HS-5 (cell line): ENCODE measurements at places on chromosomes 7 and 10.

GRCh38 chr10:1663226-1663625 is 74.1 kb downstream of the ADARB2 start:
- DNase-seq, result no peak

DNA sequence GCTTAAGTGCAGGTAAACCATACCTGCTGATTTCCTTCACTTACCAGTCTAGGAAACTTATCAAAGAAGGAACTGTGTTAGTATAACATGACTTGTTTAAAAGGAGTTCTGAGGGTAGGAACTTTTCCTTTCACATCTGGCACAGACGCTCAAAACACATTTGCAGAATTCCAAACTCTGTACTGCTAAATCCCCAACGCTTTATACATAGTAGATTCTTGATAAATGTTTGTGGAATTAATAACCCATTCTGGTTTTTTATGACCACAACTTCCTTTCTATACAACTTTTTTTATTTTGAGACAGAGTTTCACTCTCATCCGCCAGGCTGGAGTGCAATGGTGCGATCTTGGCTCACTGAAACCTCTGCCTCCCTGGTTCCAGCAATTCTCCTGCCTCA is 7.7 kb upstream of the TRUB1 start:
- no peak for DNase-seq

DNA sequence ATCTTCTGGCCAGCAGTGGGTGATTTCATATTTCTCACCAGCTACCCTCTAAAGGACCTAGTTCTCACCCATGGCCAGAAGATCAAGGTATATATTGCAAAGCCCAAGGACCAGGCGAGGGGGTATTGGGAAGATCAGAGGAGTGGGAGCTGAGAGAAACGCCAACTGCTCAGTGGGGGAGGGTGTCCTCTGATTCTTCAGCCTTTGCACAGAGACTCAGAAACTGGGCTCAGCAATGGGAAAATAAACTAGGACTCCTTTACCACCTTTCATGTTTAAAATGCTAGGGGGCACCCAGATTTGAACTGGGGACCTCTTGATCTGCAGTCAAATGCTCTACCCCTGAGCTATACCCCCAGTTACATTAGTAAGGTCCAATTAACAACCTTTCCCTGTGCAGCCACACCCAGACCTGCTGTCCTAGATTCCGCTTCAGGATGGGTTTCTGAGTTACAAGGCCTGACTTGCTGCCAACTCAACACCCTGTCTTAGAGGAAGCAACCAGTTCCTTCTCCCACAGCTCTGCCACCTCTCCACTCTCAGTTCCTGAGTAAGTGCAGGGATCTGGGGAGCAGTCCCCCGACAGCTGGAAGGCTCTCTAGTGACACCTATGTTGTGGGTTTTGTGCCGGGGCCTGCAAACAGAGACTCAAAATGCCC is 93.5 kb downstream of the ZNF783 start:
- no peak for DNase-seq

GRCh38 chr10:69853064-69853463 is 51.4 kb downstream of the COL13A1 start:
- no peak for DNase-seq

DNA sequence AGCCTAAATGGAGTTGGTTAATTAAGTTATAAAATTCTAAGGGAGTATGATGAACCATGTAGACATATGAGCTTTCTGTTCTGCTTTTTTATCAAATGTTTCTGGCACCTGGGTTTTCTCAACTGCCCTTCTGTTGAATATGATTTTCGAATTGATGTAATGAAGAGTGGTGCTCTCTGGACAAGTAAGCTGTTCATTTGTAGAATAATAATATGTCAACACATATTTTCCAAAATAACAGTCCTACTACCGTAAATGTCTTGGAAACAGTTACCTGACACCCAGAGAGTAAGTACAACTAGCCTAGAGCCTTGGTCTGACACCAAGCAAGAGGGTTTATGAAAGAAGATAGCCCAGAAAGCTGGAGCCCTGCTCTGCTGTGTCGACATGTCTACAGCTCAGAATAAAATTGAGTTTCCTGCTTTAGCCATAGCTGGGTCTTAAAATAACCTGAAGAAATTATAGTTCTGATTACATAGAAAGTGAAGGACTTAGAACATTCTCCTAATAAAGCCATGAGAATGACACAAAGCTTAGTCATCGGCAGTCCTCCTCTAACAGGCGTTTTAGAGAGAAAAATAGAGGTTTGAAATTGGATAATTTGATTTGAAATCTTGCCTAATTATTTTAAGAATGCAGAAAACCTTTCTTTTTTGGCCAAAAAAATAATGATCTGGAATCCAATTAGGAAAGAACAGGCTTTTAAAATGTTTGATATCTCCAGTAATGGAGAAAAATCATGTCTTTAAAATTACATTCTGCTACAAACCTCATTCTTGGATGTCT is 25.1 kb downstream of the HDAC9 start:
- peak; percentile 52 for DNase-seq

DNA sequence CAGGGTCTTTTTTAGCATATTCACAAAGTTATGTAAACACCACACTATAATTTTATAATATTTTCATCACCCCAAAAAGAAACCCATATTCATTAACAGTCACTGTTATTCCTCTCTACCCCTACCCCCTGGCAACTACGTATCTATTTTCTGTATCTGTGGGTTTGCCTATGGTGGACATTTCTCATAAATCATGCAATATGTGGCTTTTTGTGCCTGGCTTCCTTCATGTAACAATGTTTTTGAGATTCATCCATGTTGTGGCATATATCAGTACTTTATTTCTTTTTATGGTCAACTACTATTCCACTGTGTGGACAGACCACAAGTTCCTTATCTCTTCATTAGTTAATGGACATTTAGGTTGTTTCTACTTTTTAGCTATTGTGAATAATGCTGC is 59.1 kb upstream of the PAPSS2 start:
- DNase-seq, result no peak

- DNase-seq, result no peak
These were observed 663.6 kb downstream of the GRM8 start for GRCh38 chr7:126589068-126589684.

GRCh38 chr7:43296306-43296705 is 183.9 kb downstream of the HECW1 start:
- no peak for DNase-seq

DNA sequence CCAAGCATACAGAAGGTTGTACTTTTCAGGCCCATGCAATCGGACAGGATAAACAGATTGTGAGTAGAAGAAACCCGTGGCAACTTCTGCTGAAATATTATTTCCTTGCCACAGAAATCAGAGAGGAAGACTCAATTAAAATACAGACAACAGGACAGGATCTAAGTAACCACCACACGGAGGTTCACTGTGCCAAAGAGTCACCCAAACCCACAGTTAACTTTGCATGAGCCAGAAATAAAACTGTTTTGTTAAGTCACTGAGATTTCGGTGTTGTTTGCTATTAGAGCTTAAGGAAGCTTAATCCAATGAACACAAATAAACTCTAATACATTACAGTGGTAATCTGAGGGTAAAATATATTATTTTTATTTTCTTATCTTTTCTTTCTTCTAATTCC is 14.0 kb downstream of the PNPLA8 start:
- no peak for DNase-seq
